ENCODE measurements at places on chromosomes 3 and 15.

GRCh38 chr3:188683032-188683521, 488.7 kb upstream of the TPRG1 start:
- no peak for DNase-seq

DNA sequence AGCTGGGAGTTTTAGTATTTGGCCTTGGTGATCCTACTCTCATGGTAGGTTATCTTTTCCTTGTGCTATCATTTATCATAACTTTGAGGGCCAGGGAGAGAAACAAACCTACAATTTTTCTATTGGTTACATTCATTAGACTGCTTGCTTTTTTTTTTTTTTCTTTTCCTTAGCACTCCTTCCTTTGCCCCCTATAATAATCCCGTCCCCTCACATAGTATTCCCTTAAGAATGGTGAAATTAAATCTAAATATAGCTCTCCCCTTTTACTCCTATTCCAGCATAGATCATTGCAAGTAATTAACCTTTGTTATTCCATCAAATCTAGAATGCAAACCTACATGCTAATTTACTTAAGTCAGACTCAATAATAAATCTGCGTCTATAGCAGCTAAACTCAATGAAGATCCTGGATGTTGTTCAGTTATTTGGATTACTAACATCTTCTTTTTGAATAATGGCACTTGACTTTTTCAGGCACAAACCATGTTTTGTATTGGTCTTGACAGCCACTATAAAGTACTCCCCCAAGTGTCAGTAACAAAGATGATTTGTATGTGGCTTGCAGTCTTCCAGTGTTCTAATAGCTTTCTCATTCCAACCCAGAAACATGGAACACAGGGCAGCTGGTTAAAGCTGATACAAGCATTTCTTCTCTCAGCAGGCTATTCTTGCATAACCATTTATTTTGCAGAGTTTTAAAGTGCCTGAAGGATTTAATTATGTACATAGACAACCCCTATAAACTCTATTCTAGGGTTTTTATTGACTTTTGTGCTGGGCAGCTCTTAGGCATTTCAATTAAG, 420.6 kb downstream of the MECOM start:
- no peak for DNase-seq

DNA sequence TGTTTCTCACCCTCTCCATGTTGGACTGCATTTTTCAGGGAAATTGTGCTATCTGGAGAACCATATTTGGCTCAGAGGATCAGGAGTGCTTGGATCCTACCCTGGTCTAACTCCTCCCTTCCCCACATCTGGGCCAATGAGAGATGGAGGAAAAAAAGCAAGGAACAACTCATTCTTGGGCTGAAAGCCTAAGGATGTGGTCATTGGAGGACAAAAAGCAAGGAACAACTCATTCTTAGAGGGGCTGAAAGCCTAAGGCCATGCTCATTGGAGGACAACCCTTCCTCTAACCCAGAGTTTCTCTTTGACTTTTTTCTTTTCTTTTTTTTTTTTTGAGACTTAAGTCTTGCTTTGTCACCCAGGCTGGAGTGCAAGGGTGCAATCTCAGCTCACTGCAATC, 48.6 kb upstream of the CHRNB4 start:
- no peak for DNase-seq

GRCh38 chr15:35293353-35294130, 208.4 kb upstream of the NANOGP8 start:
- peak; percentile 50 for DNase-seq

- DNase-seq, result no peak
Measured at GRCh38 chr15:37574985-37575384, 359.5 kb upstream of the TMCO5A start.

DNA sequence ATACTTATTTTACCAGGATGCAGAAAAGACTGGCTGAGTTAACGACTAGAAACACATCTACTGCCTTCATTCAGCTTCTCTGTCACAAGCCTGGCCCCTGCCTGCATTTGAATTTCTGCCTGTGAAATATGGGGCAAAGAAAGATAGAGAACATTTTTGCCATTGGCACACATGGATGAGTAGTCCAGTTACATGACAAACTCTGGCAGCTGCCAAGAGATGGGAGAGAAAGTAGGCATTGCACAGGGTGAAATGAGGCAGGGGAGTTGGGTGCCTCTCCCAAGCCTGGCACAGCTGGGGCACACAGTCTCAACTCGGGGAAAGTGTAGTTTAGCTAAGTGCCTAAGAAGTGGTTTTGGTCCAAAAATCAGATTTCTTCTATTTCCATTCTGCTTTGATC, 24.0 kb downstream of the ANXA2 start:
- DNase-seq, result no peak

DNA sequence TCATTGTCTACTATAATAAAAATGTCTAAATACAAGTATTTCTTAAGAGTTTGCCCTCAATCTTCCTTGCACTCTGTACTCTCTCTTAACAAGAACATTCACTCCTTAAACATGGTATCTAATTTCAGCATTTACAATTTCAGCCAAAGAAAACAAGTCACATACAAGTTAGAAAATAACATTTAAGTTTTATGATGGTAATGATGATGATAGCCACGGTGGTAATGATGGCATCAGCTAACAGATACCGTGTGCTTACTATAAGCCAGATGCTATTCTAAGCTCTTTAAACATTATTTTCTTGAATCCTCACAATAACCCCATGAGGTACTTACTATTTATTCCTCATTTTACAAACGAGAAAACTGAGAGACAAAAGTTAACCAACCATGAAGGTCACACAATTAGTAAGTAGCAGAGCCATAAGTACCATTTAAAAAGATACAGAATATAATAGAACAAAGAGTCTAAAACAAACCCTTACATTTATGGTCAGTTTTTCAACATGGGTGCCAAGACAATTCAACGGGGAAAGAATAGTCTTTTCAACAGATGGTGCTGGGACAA, 7.4 kb downstream of the SPICE1 start:
- no peak for DNase-seq

GRCh38 chr3:121431726-121432517, 113.9 kb downstream of the POLQ start:
- DNase-seq, result peak; percentile 9

- DNase-seq, result no peak
Measured at GRCh38 chr3:11679964-11680363, 36.2 kb upstream of the VGLL4 start.

DNA sequence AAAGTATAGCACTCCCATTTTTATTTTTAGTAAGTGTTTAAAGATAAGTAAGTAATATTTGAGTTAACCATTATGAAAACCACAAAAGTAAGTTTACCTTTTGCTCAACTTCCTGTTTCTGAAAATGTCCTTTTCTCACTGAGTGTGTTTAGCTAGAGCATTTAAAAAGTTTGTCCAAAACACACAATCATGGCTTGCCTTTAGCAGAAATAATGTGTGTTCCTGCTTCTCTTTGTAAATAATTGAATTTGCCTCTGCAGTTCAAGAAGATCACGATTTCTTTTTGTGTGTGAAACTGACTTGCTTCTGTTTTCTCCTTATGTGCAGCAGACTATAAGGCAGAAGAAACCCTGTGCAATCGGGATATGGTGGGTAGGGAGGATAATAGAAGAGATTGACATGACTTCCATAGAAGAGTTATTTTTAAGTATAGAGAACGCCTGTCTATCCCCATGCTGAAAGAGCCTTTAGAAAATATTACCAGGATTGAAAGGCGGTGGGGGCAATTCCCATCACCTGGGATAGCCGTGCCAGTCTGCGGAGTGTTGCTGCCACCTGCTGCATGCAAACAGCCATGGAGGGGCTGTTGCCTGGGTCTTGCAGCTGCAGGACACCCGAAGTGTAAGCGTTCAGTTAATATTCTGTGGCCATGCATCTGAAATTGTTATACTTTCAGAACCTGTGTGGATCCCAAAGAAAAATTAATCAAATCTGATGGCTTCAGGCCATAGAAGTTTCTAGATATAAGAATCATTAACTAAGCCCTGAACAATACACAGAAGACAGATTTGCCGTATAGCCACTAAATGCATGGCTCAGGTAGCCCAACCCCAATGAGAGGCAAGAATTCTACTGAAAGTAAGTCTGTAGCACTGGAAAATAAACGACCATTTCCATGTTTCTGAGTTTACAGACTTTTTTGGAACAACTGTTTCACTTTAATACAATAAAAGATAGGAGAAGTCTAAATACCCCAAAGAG, 2.4 kb upstream of the CD96 start:
- DNase-seq, result peak; percentile 60

DNA sequence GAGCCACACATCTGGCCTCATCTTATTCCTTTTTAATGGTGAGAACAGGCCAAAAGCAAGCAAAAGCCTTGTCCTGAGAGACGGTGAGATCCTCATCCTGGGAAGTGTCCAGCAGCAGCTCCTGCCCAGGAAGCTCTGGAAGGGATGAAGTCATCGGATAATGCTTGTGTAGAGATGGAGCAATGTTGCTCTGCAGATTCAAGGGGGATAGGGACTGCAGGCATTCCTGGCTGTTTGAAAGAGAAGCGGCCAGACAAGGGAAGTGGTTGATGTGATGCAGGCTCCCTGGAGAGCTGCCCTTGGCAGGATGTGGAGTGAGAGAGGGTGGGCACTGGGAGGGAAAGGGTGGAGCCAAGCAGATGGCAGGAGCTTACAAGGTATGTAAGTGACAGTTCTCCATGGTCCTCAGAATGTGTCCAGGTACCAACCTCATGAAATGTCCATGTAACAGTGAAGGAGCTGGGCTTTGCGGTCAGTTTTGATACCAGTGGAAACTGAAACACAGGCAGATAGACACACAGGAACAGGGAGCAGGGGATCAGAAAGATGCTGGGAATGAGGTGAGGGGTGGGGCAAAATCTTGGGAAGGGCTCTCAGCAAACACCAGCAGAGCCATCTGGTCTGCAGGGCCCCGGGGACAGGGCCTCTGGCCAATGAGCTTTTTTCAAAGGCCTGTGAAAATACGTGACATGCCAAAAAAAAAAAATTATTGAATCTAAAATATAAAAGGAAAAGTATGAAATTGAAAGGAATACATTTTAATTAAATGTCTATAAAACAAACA, 32.2 kb upstream of the LACTB start:
- DNase-seq, result peak; percentile 27

DNA sequence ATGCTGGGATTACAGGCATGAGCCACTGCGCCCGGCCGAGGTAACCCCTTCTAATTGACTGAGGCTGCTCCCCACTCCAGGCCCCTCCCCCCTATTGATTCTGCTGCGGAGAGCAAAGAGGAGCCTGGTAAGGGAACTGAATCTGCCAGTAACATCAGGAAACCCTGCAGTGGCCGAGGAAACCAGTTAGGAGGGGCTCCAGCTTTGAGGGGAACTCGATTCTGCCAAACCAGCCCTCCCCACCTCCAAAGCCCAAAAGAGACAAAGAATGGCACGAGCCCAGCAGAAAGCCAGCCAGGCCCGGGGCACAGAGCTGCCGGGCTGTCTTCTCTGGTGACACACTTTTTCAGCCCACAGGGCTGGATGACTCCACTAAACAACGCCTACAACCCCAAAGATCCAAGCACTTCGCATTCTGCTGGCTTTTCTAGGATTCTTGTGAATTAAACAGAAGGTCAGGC, 15.0 kb upstream of the ACAD9 start:
- DNase-seq, result no peak

DNA sequence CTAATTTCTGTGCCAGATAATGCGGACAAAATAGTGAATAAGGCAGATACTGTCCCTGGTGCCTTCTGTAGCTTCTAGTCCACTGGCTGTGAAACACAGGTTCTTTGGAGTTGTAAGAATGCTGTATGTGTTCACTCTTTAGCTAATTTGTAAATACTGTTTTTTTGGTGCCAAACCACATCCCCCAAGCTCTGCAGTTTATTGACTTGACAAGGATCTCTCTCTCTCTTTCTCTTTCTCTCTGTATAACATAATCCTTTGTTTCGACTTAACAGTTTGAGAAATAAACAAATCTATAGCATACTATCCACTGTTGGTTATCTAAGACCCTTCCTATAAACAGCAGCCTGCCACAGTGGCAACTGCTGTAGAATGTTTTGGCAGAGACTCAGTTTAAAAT, 7.6 kb downstream of the SMAD3 start:
- no peak for DNase-seq

GRCh38 chr15:94387849-94388441, 156.6 kb downstream of the MCTP2 start:
- no peak for DNase-seq

- no peak for DNase-seq
Measured at GRCh38 chr15:45653702-45654424, 19.0 kb downstream of the SQOR start.

DNA sequence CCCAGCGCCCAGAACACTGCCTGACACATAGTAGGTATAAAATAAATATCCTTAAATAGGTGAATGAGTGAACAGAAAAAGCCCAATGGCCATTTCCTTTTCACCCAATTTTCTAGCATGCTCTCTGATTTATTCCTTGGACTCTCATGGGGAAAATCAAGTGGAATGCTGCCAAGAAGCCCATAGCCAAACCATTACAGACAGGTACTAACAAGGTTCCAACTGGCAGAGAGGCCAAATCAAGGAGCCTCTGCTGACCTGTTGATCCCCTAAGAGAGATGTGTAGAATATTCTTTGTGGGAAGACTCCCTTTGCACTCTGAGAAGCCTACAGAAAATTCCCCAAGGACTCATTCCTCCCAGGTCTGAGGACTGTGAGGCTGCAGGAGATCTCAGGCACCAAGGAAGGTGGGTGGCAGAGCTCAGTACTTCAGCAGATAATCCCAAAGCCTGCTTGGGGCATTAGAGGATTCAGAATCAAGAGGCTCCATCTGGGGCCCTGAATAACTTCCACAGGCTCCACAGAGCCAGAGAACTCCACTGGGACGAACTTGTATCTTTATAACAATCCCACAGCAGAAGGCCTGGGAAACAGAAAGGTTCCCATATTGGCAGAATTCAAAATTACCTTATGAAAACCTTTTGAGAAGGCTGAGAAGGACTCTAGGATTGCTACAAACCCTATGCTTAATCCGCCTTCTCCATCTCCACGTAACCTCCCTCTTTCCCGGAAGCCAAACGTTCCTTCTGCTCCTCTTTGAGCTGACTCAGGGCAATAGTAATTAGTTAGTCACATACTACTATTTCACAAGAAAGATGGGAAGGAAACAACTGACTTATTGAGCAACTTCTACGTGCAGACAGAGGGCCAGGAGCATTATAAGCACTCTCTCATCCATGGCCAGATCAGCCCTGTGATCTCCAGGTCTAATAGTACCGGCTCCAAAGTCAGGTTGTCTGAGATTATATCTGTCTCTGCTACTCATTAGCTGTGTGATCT, 34.5 kb downstream of the PRICKLE2 start:
- DNase-seq, result no peak

DNA sequence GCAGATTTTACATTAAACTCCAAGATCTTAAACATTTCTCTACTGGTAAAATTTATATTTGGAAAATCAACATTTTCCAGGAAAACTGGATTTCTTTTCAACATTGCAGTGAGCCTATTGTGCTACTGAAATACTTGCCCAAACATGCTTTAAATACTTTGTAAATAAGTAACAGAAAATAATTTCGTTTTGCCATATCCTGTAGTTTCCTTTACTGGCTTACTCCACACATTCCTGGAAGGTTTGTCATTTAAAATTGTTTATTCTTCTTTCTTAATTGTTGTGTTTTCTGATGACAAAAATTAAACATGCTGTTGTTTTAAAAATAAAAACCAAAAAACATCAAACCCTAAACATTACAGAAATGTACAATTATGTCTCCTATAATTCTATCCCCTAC, 22.0 kb downstream of the ACAD11 start:
- DNase-seq, result no peak
